Stimulated activated CD4-positive, alpha-beta T cell treated with anti-CD3 and anti-CD28 coated beads, TNF-alpha, amount 100 ng/mL, for 1 hour (primary cell): ENCODE measurements at places on chromosomes 2 and 18.

DNA sequence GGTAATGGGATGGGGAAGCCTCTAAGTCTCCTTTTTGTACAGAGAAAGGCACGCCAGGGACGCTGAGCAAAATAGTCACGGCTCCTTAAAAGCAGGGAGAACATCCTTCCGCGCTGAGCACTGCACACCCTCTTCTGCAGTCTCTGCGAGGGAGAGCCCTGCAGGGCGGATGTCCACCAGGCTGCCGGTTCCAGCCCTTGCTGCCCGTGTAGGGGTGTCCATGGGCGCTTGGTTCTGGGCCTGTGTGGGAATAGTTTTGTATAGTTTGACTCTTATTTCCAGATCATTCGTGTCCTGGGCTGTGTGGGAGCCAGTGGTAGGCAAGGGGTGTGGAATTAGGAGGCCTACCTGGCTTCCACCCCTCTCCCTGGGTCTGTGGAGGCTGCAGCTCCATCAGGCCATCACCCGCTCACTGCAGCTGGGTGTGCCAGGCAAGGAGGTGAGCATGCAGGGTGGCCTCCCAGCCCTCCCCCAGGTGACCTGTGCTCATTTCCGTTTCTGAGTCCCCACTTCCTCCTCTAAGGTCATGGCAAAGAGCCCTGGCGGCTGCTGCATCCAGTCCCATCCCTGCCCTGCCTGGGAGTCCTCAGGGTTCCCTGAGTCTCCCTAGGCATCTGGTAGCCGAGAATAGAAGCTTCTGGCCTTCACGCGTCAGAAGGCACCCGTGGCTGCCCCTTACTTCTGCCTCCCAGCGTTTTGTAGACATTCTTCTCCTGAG is 202.6 kb downstream of the LDLRAD4 start:
- no peak for DNase-seq

DNA sequence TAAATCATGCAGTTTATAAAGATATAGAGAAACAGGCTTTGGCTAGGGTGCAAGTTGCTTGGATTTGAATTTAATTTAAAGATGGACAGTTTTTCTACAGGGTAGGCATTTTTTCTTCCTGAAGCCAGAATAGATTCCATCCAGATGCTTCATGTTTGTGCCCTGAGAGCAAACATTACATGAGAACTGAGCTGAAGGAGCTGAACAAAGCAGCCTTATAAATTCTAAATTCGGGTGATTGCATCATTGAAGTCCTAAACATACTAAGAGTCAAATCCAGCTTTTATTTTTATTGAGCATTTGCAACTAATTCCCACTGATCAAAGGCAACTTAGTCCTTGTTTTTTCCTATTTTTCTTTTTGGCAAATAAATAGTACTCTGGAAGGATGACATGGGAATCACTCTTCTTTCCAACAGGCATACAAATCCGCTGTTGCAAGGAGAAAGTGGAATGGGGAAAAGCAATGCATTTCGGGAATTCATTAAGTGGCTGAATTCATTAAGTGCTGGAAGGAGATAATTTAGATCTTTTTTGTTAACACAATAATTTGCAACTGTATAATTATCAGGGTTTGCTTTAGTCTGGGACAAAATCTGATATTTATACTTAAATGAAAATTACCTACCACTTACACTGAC is 828.0 kb downstream of the SLC4A3 start:
- no peak for DNase-seq

DNA sequence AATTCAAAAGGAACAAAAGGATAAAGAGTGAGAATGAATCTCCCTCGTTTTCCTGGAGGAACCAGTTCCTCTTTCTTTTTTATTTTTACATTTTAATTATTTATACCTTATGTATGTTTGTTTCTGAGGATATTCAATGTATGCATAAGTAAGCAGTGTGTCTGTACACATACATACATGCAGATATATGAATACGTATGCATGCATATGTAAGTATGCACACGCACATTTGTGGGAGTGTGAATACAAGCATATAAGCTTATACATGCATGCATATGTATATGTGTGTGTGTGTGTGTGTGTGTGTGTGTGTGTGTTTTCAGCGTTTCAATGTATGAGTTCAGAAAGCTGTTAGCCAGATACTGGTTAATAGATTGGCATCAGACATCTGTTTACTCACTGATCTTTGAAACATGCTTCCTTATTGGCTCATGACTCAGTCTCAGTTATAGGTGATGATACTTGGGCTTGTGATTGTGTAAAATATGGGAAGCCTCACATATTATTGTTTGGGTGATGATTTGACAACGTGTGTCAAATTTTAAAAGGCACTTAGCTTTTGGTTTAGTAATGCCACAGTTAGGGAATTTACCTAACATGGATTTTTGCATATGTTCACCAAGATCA is 279.7 kb upstream of the TRIB2 start:
- no peak for DNase-seq

DNA sequence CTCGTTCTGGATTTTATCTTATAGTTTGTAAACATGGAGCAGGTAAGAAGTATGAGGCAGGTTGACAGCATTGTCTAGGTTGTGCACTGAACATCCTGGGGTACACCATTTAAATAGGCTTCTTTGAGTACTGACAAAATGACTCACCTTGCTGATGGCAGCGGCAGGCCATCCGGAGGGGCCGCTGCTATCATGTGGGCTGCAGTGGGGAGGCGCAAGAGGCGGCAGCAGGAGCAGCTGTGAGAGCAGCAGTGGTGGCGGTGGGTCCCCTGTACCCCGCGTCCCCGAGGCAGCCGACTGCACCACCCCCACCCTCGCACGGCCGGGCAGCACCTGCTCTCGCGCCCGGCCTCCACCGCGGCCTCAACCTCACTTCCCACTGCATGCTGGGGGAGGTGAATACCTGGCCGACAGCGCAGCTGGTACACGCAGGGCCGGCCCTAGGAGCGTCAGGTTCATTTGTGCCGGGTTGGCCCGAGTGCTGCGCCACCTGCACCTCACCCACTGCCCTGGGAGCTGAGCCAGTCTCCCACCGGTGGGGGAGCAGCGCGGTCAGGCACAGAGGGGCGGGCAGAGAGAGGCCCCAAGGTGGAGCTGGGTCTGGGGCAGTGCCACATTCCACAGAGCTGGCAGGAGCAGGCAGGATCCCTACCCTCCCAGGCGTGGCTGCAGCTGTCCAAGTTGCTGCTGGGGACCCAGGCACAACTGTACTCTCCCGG is 154.5 kb upstream of the RBMS1 start:
- no peak for DNase-seq

GRCh38 chr2:165720511-165720910 is 73.5 kb downstream of the GALNT3 start:
- DNase-seq, result no peak

- no peak for DNase-seq
These were observed 10.3 kb upstream of the ATOH8 start for GRCh38 chr2:85743304-85743978.

DNA sequence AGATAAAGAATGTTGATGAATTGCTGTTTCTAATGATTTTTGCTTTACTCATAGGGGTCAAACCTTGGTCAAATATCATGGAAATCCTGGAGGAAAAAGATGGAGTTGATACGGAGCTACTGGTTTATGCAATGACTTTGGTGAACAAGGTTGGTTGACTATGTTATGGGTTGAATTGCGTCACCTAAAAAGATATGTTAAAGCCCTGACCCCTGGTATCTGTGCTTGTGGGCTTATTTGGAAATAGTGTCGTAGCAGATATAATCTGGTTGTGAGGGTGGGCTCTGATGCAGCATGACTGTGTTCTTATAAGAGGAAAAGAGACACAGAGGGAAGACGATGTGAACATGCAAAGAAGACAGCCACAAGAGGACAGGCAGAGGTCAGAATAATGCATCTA is 226.2 kb downstream of the TPGS2 start:
- DNase-seq, result no peak

- no peak for DNase-seq
These were observed 26.8 kb downstream of the SMAD7 start for GRCh38 chr18:48923746-48924629.

DNA sequence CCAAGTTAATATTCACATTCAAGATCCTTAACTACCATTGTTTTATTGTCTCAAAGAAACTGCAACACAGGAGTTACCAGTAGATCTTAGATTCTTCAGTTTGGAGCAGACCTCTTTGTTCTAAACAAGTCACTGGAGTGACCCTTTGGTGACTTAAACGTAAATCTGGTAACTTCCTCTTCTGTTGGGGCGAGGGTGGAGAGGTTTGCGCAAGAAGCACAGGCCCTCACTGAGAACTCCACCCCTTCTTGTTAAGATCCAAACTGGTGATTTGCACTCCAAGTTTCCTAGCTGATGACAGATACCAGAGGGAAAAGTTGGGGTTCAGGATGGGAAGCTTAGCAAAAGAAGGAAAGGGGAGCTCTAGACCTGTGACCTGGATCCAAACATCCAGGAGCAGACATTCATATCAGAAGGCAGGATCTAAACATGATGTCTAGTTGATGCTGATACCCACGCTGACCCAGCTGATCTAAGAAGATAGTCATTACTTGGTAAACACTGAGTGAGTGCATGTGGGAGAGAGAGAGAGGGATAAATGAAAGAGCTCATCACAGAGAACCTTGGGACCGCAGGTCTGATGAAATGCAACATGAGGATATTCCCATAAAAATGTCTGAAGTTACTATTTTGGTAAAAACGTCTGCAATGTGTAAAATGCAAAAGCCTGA is 256.0 kb downstream of the CDH20 start:
- DNase-seq, result no peak

GRCh38 chr2:114762986-114763385 is 320.5 kb downstream of the DPP10 start:
- no peak for DNase-seq

- DNase-seq, result no peak
These were observed 2041.2 kb upstream of the PIK3C3 start for GRCh38 chr18:39913672-39914366.

- DNase-seq, result no peak
These were observed 32.8 kb upstream of the IL1B start for GRCh38 chr2:112869258-112869842.

- no peak for DNase-seq
These were observed 30.8 kb upstream of the PRLH start for GRCh38 chr2:237535385-237536082.

DNA sequence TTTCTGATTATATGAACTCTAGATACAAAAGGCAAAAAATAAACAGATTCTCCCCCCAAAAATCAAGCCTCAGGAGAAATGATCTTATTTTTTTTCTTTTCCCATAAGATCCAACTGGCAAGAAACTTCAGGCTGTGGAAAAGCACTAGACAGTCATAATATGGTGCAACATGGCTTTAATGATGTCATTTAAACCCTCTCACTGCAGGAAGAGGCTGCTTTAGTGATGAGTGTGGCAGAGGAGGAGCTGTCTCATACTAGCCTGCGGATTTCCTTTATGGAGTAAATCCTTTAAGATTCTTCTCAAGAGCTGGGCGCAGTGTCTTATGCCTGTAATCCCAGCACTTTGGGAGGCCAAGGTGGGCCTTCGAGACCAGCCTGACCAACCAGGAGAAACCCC is 83.3 kb upstream of the CD28 start:
- no peak for DNase-seq

- DNase-seq, result no peak
These were observed 206.5 kb upstream of the SH3BP4 start for GRCh38 chr2:234745347-234745746.

DNA sequence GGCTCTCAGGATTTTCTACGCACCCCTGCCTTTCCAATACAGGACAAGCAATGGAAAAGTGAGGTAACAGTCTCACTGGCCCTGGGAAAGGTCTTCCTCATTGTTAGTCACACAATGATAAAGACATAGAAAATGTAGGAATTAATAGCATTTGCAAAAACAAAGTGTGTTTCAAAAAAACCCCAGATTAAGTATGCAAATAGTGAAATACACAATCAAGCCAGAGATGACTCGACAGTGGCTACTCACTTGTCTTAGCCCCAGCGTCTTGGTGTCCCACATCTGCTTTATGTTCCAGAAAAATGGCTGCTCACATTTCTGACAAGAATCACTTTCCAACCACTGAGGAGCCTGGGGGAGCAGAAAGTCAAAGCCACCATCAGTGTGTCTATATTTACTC is 47.0 kb upstream of the AP1S3 start:
- no peak for DNase-seq

DNA sequence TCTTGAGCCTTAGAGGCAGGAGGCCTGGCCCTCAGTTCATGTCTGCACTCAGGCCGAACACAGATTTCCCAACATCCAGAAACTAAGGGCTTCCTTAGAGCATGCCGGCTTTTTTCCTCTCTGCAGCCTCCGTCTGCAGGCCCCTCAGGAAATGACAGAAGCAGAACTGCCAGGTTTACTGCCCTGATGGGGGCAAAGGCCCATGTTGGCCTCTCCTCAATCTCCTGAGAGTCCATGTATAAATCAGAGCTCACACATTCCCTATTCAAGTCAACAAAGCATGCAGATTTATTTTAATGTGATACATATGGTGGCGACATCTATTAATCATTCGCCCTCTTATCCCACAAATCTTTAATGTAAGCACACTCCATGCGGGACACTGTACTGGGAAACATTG is 475.6 kb upstream of the HS6ST1 start:
- no peak for DNase-seq

DNA sequence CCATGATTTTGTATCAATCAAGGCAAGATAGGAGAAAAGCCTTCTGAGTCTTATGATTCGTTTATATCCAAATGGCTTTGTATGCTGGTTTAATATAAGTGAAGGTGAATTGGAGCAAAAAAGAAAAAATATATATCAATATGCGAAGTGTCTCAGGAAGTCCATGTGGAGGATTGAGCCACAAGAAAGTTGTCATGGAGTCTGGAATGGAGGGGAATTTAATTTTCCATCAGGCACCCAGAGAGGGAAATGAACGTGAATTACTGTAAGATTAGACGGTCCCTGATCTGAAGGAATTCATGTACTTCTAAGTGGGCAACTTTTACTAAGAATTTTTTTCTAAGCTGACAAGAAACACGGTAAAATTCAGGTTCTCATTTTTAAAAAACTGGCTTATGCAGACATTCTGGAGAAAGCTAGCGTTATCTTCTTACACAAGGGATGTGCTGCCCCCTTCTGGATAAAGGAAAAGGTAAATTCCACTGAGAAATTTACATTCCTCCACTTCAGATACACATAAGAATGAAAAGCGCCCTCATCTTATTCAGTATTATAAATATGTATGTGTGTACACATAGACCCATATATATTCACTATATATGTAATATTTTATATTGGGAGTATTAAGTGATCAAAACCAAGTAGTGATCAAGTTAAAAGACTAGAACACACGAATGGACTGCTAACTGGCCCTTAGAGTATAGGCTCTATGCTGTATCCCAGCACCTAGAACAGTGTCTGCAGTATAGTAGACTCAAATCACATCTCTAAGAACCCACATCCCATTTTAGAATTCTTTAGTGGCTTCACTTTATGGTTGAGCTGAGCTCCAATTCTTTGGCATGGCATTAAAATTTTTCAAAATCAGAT is 289.0 kb upstream of the TFPI start:
- no peak for DNase-seq

DNA sequence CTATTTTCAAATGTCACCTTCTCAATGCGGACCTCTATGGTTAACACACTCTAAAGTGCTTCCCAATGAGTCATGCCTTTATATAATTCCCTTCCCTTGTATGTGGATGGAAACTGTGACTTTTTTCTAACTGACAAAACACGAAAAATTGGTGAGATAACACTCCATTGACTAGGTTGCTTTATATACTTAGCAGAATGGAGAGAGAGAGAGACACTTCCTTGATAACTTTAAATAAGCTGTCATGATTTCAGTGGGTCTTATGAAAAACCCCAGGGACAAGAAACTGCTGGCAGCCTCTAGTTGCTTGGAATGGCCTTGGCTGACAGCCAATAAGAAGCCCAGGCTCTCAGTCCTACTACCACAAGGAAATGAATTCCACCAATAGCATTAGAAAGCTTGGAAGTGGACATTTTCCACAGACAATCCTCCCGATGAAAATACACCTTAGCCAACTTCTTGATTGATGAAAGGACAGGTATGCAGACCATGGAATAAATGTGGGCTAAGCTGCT is 322.2 kb downstream of the ZNF804A start:
- no peak for DNase-seq

- DNase-seq, result no peak
These were observed 144.3 kb upstream of the MAP3K20 start for GRCh38 chr2:172931256-172931894.
